Activated CD4-positive, alpha-beta T cell treated with anti-CD3 and anti-CD28 coated beads, Interleukin-2, amount 50 U/mL, for 24 hours (primary cell): ENCODE measurements at places on chromosomes 5 and 9.

- no peak for DNase-seq
Observed at GRCh38 chr9:126336736-126337325, 10.2 kb downstream of the MVB12B start.

- DNase-seq: no peak
Observed at GRCh38 chr9:32404402-32404801, 20.0 kb downstream of the ACO1 start.

- DNase-seq: no peak
Observed at GRCh38 chr5:142179776-142180387, 71.3 kb downstream of the NDFIP1 start.

DNA sequence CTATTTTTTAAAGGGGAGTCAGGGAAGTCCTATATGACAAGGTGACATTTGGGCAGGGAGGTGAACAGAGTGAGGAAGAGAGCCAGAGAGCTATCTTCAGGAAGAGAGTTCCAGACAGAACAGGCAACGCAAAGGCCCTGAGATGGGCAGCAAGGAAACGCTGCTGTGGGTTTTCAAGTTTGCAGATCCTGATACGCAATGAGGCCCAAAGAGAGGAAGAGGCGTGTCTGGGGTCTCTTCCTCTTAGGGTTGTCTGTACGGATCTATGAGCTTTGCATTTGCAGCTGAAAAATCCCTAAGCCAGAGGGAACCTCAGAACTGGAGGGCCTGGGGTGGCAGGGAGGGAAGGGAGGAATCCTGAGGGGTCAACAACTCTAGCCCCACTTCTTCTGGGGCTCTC is 13.6 kb downstream of the FAT2 start:
- no peak for DNase-seq

- no peak for DNase-seq
Observed at GRCh38 chr5:139306628-139307379, 13.3 kb downstream of the MATR3 start.

DNA sequence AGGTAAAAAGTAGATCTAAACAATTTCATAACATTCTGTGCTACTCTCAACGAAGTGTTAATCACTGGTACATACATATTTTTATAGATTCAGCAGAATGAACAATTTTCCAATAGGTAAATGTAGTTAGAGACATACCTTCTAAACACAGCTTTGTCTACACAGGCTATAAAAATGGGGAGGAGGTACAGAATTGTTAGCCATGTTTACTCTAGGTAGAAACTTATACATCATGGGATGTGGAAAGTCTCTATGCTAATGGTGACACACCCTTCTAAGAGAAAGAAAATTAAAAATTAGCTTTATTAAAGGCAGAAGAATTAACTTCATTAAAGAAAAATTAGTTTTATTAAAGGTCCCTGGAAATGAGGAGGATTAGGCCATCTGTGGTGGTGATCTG is 11.8 kb downstream of the C5orf63 start:
- no peak for DNase-seq

GRCh38 chr5:83450967-83451248 is 20.6 kb upstream of the VCAN start:
- DNase-seq: no peak

DNA sequence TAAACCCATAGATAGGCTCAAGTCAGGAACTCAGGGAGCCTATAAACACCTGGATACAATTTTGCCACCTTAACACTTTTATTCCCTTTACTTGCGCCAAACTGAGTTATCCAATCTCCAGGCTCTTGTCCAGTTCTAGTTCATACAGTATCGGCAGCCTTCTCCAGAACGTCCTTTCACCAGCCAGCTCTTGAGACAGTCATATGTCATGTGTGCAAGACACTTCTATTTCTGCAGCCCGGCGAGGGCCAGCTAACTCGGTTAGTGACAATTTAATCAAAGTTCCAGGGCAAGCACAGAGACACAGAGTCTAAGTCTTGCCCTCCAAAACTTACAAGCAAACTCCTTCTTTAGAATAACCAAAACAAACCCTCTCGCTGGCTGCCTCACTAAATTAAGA is 12.9 kb downstream of the ABCA1 start:
- no peak for DNase-seq
